A549 treated with DMSO at 1 μM for 4 hours (cell line): ENCODE measurements at places on chromosomes 3 and 15. TPM values are rescaled to one million over a fixed set of nuclear protein-coding genes. Genes with fewer than 3 reads are reported as not detected.

Gene WDR93
- total RNA-seq, result 0.13 to 0.21 TPM (median 0.19 TPM) in 5 replicates

Gene STRIT1
- total RNA-seq, result not detected in 5 replicates

Gene GOLGA8H
- 1.9 to 2.9 TPM (median 2.6 TPM) in 5 replicates for total RNA-seq

Gene ATP13A5
- not detected in 5 replicates for total RNA-seq

Gene PLCH1
- total RNA-seq, result 1.0 to 1.6 TPM (median 1.2 TPM) in 5 replicates

Gene KCNH8
- total RNA-seq, result 0.01 TPM in 1 of 5 replicates, not detected in the others
